ENCODE measurements at places on chromosomes 1 and 21.

- no peak for DNase-seq
These were observed at the start of gene TDRD5 for GRCh38 chr1:179591592-179592580. Gene TDRD5 (plus strand): TSS chr1:179591832. CDS start chr1:179592616, 784 bp downstream.

- no peak for DNase-seq
These were observed 16.8 kb downstream of the E2F2 start for GRCh38 chr1:23514111-23514679.

GRCh38 chr1:113133038-113133437, 60.0 kb downstream of the LRIG2 start:
- DNase-seq: no peak

- DNase-seq: no peak
These were observed 6.1 kb downstream of the ZNF692 start for GRCh38 chr1:248852481-248853405.

DNA sequence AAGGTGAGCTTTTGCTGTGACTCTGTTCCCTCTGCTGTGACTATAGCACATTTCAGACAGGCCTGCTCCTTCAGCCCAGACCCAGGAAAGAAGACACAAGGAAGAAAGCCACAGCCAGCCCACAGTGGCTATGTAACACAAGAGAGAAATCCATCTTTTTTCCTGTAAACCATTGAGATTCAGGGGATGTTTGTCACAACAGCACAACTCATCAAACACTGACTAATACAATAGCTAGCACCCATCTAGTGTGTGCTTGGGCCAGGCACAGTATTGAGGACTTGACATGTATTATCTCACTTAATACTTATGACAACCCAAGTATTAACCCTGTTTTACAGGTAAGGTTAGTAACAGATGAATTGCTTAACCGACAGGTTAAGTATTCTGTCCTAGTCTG, 29.8 kb downstream of the TAS1R2 start:
- no peak for DNase-seq

DNA sequence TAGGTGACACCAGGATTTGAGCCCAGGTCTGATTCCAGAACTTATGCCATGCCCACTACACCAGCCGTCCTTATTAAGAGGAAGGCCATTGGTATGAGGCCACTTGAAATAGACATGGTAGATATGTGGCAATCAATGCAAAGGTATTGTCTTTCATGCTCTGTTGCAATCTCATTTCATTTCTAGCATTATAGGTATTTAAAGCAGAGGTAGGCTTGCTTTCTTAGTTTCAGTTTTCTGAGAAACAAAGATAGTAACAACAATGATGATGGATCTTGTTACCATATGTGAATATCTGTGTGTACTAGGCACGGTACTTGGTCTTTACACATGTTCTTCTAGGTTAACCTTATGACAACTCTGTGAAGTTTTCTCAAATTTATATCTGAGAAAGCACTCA, 113.1 kb downstream of the FGGY start:
- no peak for DNase-seq

- no peak for DNase-seq
These were observed 48.4 kb upstream of the C1orf198 start for GRCh38 chr1:230916587-230917283.

DNA sequence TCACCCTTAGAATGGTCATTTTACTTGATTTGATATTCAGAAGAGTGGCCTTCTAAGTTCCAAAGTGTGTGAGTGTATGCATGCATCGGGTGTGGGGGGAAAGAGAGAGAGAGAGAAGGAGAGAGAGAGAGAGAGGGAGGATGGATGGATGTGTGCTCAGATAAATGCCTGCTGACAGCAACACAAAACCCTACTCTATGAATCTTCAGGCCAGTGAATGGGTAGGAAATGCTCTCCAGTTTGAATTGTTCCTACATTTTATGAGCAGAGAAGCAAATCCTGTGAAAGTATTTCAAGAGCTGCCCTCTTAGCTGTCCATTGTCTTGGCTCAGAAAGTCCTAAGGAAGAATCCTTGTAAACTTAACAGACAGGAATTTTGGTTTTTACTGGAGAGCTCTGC, 7.4 kb downstream of the JAM2 start:
- DNase-seq: no peak

- no peak for DNase-seq
These were observed 30.6 kb downstream of the PCNT start for GRCh38 chr21:46354518-46354917.

DNA sequence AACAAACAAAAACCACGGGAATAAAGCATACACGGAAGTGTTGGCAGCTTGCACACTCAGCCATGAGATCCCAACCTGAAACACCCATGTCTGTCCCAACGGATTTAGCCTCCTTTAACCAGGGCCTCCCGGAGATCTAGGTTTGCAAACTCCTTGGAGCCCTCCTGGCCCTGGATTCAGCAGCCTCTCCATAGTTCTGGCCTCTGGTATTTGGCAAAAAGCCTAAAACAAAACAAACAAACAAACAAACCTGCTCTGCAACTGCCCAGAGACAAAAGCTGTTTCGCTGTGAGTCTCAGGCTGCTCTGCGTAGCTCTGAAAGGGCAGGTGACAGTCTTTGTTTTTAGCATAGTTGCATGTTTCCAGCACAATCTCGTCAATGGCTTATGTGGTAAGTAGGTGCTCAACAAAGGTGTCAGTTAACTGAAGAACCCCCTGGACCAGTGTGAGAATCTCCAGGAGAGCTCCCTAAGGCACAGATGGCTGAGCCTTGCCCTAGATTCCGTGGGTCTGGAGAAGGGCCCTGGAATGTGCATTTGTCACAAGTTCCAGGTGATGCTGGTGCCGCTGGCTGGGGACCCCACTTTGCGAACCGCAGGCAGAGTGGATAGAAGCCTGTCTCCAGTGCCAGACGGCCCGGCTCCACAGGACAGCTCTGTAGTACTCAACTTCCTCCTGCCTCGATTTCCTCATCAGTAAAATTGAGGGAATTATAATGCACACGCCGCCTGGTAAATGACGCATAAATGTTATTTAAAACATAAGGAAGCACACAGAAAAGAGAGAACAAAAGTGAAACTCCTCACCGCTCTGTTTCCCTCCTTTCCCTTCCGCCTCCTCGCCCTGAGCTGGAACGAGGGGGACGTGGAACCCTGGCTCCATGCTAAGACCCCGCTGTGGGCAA, 86.2 kb downstream of the RIPK4 start:
- DNase-seq: no peak

DNA sequence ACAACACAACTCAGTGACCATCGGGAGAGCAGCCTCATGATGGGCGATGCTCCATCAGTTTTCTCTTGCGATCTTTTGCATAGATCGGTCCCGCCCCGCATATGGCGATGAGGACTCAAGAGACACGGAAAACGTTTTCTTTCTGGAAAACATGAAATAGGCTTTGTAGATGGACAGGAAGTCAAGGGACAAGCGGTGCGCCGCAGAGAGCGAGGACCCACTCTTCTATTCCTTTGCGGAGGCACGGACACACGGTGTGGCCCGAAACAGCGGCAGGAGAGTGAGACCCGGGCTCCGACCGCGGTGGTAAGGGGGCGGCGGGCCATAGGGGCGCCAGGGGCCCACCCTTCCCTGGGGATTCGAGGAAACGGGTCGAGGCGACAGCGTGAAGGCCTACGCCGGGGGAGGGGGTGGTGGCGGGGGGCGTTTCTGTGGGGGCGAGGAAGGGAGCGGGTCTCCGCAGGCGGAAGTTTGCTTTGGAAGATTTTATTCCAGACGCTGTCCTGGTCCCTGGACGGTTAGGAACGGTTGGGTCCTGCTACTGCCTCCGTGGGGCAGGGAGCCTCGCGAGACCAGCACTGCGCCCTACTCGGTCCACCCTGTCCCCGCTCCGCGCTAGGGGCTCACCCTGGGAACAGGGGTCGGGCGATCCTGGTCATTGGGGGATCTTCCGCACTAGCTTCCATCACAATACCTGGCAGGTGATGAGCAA, 796 bp upstream of the TDRKH start:
- no peak for DNase-seq

DNA sequence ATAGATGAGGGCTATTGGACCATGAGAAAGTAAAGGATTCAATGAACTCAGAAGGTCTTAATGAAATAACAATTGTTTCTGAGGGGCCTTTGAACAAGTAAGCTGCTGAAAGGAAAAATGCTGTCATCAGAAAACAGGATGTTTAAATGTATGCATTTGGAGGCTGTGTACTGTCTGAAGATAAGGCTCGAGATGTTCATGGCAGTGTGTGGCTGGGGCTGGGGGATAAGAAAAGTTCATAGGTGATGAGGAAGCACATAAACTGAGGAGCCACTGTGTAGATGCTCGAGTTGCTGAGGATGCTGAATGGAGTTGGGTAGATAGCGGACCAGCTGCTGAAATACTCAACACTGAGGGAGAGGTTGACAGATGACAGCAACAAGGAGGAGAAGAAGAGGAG, 17.8 kb downstream of the THEM4 start:
- no peak for DNase-seq

DNA sequence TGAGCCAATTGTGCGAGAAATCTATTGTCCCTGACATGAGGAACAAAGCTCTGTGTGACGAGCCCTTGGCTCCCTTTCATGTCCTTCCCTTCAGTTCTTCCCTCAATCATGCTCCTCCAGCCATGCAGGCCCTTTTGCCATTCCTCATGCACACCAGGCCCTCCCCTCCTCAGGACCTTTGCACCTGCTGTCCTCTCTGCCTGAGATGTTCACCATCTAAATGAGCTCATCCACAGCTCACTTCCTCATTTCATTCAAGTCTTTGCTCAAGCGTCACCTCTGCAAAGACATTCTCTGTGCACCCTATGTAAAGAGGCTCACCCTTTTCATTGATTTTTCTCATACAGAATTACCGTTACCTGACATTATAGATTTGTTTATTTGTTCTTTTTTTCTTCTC, 43.7 kb downstream of the C8B start:
- no peak for DNase-seq

GRCh38 chr1:104125970-104126369, 376.3 kb downstream of the AMY1C start:
- DNase-seq: no peak

DNA sequence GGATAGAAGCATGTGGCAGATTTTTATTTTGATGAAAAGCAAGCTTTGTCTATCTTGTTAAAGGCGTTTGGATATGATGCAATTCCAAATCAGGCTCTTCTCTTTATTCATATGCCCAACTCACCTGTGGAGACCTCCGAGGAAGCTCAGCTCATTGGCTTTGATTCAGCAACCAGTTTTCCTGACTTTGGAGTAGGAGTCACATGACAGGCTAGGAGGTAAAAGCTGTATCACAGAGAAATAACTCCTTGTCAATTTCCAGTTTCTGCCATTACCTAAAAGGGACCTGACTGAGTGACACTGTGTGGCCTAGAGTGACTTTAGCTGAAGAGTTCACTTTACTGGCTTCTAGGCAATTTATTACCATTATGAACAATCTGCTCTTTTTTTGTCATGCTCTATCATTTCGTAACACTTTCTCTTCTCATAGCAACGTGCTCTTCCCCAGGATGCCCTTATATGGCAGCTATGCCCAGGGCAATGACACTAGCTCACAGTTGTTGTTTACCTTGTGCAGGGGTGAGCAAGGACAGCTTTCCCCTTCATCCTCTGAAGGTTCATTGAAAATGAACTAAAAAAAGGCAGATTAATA, 107.2 kb downstream of the KCNK1 start:
- no peak for DNase-seq
